ENCODE measurements at places on chromosomes 3 and 15.
A peak's percentile ranks its signal among the peaks of the same experiment; 100 is the strongest.

GRCh38 chr3:125300416-125300815, 74.7 kb downstream of the ZNF148 start:
- peak; percentile 89 for DNase-seq

GRCh38 chr3:159721324-159721723, 267.3 kb upstream of the IL12A start:
- DNase-seq, result peak; percentile 5

GRCh38 chr3:16994854-16995525, 110.2 kb downstream of the PLCL2 start:
- DNase-seq, result no peak

GRCh38 chr15:52208306-52208946, 17.2 kb upstream of the GNB5 start:
- peak; percentile 81 for DNase-seq

DNA sequence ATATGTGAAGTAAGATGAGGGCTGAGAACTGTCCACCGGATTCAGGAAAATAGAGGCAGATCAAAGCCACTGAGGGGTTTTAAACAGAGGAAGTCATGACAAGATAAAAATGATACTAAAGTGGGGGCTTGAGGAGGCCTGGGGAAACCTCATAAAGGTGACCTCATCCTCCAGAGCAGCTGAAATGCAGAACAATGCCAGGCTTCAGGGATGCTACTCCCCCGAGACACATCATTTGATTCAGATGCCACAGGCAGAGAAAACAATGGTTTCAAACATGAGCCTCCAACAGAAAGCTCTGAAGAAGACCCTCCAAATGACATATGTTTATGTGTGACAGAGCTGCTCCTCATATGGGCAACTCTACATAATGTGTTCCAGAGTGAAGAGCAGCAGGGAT, 6.4 kb downstream of the CFAP20DC start:
- DNase-seq, result no peak

DNA sequence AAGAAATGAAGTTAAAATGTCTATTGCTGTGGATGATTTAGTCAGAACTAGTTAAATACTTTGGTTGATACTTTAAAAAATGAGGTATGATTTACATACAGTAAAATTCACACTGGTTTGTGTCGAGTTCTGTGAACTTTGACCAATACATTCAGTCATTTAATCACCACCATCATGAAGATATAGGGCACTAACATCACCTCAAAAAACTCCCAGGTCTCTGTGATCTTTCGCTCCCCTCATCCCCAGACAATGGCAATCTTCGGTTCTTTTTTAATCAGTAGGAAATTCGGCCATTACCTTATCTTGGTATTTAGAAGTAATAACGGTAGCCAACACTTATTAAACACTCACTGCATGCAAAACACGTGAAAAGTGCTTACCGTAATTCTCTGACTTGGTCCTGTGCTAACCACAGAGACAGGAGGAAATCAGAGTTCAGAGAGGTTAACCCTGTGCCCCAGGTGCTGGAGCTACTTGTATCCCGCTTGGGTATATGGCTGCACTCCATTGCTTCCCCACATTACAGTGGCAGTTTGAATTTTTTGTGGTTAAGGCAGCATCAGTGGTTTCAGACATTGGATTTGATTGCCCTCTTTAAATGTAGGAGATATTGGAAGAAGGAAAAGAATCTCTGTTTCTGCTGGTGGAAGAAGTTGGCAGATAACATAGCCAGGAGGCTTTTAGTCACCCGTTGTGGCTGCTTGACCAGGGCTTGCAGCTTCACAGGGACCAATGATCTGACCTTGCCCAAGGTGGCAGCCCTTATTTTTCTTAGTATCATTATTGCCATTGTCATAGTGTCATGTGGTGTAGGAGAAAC, 4.2 kb downstream of the PLCL2 start:
- DNase-seq, result no peak

DNA sequence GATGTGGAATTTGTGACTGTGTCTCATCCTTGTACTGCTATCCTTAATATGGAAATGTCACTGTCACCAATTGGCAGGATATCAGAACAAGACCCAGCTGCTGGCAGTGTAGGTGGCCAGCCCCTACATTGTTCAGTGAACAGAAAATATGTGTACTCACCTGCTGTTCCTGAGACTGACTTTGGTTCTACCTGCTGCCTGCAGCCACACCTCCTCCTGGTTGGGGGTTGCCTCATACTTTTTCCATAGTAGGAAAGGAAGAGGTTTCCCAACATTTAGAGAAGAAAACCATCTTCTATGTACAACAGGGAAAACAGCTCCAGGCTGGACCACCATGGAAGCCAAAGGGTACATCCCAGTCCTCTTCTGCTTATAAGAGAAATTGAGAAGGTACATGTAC, 35.9 kb downstream of the SLC12A1 start:
- no peak for DNase-seq

- DNase-seq, result no peak
Measured at GRCh38 chr3:186471771-186472170, 72.4 kb downstream of the CRYGS start.

DNA sequence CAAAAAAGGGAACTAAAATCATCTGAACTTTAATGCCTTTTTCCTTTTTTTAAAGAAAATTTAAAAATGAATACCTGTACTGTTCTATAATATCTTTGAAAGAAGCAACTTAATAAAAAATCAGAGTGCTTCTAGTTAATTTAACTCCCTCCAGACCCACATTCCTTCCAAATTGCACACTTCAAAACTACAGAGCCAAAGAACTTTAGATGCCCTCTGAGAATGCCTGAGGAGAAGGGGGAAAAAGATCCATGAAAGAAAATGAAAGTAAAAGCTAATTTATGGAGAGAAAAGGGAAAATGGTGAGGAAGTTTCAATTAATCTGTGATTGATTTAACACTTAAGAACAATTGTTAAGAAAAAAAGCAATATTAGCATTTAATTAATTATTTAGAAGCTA, 1141.6 kb downstream of the IGSF11 start:
- peak; percentile 48 for DNase-seq

DNA sequence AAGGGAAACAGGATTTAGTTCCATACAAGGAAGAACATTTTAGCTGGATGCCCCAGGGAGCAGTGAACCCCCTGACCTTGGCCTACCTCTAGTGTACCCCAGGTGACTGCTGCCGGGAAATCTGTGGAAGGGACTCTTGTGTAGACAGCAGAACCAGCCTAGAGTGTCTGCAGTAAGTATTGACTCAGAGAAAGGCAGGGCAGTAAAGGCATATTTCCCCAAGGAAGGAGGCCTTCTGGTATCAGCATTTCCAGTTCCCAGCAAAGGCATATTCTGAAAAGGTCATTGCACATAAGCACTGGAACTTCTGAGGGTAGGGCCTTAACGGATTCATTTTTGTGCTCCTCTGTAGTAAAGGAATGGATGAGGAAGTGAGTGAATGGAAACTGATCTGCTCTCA, 246.2 kb downstream of the FAM43A start:
- no peak for DNase-seq

- no peak for DNase-seq
Measured at GRCh38 chr15:43852607-43853006, 25.8 kb downstream of the WDR76 start.

DNA sequence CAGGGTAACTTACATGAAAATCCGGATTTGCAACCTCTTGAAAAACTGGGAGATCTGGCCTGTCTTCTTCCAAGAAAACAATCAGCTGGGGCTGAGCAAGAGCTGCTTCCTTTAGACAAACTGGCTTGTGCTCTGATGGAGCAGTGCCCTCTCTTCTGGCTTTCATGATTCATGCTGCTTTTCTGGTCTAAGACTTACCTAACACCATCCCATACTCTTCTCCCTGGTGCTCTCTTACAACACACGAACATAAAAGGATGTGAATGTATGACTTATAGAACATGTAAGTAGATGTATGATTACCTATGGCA, 9.9 kb downstream of the TJP1 start:
- DNase-seq, result peak; percentile 76

DNA sequence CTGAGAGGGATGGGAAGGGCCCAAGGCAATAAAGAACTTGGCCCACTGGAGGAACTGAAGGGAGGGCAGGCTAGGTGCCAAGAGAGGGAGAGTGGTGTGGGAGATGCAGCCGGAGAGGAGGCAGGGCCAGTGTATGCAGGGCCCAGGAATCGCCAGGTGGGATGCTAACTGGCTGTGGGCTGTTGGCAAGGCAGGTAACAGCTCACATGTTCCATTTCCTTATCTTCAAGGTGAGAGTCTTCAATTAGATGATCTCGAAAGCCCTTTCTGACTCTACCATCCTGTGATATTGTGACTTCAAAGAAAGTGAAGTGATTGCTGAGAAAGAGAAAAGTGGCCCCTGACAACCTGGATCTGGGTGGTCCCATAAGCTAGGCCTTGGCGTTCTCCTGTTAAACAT, 49.0 kb downstream of the CASR start:
- DNase-seq, result no peak

GRCh38 chr3:14266361-14266760, 87.7 kb downstream of the LSM3 start:
- peak; percentile 96 for DNase-seq

GRCh38 chr3:94115482-94115881, 52.6 kb downstream of the NSUN3 start:
- peak; percentile 48 for DNase-seq

DNA sequence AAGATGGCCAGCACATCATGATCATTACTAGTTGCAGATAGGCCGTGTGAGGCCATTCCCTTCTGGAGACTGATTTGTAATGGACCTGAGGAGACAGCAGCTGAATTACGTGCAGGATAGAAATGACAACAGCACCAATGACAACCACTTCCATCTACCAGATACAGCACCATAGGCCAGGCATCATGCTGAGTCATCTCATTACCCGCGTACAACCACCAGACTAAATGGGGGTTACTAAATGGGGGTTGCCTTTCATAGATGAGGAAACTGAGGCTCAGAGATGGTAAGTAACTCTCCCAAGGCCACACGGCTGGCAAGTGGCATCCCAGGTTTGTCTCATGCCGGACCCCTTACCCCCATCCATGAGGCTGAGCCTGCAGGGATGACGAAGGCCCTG, 32.8 kb upstream of the FAM107A start:
- peak; percentile 37 for DNase-seq

DNA sequence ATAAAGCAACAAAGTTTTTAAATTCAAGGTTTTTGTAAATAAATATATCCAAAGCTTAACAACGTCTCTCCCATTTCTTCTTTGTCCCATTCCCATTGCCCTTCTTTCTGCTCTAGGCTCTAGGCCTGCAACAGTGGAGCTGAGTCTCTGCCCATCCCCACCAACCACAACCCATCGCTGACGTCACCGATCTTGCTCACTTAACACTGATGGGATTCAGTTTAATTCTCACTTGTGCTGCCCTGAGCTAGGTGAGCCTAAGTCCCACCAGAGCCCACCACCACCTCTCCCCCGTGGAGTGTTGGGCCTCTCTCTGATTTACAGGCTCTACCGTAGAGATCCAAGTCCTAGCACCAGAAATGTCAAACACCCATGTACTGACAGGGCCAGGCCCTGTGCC, 61.3 kb upstream of the RAB6B start:
- DNase-seq, result no peak

DNA sequence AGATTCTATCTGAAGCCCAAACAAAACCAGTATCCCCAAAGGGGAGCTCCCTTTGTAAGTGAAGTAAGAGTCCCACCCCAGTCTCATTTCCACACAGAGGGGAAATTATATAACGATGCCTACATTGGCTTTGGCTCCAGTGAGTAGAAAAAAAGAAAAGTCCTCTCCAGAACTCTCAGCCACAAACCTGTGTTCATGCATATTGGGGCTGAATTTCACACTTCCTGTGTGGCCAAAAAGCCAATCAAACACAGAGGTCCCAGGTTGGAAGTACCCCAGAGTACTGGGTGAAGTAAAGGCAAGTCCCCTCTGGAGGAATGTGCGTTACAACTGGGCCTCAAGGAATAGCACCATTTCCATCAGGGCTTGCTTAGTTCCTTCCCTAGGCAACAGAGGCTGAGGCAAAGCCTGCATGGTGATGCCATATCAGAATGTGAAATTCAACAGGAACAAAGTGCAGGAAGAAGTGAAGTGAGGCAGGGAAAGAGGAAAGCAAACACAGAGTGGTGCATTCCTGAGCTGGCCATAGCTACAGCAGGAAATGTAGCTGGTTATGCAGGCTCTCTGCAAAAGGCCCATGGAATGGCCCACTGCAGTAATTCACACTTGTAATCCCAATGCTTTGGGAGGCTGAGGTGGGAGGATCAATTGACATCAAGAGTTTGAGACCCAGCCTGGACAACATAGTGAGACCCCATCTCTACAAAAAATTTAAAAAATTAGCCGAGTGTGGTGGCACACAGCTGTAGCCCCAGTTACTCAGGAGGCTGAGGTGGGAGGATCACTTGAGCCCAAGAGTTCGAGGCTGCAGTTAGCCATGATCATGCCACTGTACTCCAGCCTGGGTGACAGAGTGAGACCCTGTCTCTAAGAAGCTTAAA, 16.6 kb upstream of the CX3CR1 start:
- no peak for DNase-seq

DNA sequence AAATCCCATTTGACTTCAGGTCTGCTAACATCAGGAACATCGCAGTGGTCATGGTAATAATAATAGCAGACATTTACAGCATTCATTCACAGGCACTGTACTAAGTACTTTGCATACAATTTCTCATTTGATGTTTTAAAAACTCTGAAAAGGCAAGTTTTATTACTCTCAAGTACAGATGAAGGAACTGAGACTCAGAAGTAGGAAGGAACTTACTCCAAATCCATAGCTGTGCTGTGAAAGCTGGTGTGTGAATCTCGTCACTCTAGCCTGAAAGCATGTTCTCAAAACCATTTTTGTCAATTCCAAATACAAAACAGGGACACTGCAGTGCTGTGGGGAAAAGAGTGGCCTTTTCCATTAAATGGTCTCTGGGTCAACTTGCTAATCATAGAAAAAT, 179.9 kb downstream of the FAM43A start:
- no peak for DNase-seq

- peak; percentile 49 for DNase-seq
Measured at GRCh38 chr3:105465251-105465853, 98.6 kb downstream of the ALCAM start.

GRCh38 chr3:17394541-17395155, 347.8 kb downstream of the TBC1D5 start:
- no peak for DNase-seq

DNA sequence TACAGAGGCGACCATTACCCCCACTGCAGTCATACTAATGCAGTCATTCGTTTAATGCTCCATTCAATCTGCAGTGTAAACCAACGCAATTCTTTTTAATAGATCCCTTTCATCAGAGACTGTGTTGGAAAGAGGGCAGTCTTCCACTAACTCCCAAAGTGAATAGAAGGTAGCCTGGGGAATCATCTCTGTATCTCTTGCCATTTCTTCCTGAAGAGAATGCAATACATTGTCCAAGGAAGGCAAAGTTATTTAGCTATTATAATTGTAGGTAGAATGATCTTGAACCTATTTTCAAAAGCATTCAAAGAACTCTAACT, 1.3 kb upstream of the SLITRK3 start:
- no peak for DNase-seq
